ENCODE measurements at places on chromosomes 1 and 21.

DNA sequence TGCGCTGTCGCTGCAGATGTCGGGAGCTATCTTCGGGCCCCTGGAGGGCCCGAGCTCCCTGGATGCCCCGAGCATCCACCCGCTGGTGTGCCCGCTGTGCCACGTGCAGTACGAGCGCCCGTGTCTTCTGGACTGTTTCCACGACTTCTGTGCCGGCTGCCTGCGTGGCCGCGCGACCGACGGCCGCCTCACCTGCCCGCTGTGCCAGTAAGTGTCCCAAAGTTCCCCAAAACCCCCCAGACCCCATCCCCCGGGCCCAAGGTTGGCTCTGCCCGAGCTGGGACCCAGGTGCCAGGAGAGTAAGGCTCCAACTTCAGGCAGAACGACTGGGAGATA is 569 bp downstream of the RNF207 start:
- DNase-seq: no peak

- DNase-seq: no peak
Observed at GRCh38 chr1:234478481-234479309, at the start of gene TARBP1. Gene TARBP1 (minus strand): TSS chr1:234479179. CDS start chr1:234479103, 76 bp downstream.

GRCh38 chr1:161111117-161111516 is 6.7 kb downstream of the PFDN2 start:
- no peak for DNase-seq

DNA sequence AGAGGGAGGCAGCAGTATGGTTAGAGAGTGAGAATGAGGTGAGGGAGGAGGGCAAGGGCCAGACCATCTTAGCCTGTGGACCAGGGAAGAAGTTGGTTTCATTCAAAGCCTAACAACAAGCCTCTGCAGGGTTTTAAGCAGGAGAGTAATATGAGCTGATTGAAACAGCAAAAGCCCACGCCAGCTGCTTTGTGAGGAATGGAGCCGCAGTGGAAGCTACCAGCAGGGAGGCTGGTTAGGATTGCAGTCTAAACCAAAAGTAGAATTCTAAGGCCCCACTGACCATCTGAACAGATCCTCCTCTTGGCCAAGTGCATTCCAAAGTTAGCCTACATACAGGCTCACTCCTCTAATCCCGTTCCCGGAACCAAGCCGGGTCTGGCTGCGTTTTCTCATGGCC is 44.8 kb downstream of the OLFML3 start:
- DNase-seq: no peak

- no peak for DNase-seq
Observed at GRCh38 chr21:40769231-40769630, 77.7 kb downstream of the DSCAM start.

GRCh38 chr1:191125950-191126349 is 648.3 kb upstream of the BRINP3 start:
- no peak for DNase-seq

- DNase-seq: no peak
Observed at GRCh38 chr1:202228484-202229122, 35.0 kb downstream of the LGR6 start.

GRCh38 chr1:44747878-44748277 is 8.2 kb downstream of the KIF2C start:
- no peak for DNase-seq

- DNase-seq: no peak
Observed at GRCh38 chr1:205813755-205814058, 709 bp upstream of the SLC41A1 start.

- no peak for DNase-seq
Observed at GRCh38 chr21:45456584-45457160, 51.7 kb downstream of the COL18A1 start.

DNA sequence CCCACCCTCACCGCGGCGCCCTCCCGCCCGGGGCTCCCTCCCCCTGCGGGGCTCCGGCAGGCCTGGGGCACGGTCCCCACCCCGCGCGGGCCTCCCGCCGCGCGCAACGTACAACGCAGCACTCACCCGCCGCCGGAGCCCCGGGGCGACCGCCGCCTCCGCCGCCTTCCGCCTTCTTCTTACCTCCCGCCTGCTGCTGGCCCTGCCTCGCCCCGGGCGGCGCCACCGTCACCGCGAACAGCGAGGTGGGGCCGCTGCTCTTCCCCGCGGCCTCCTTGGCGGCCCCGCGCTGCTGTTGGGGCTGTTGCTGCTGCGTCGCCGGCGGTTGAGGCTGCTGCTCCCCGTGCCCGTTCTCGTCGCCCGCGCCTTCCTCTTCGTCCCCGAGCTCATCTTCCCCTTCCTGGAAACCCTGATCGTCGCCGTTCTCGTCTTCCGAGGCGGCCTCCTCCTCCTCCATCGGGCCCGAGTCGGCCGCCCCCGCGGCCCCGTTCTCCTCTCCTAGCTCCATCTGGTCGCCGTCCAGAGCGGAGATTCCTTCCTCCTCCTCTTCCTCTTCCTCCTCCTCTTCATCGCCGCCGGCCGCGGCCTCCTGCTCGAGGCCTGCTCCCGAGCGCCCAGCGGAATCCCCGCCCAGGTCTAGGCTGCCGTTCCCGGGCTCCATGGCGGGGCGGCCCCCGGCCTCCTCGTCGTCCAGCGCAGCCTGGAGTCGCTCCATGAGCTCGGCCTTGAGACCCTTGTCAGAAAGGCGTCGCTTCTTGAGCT is 671 bp downstream of the HNRNPU start:
- no peak for DNase-seq

DNA sequence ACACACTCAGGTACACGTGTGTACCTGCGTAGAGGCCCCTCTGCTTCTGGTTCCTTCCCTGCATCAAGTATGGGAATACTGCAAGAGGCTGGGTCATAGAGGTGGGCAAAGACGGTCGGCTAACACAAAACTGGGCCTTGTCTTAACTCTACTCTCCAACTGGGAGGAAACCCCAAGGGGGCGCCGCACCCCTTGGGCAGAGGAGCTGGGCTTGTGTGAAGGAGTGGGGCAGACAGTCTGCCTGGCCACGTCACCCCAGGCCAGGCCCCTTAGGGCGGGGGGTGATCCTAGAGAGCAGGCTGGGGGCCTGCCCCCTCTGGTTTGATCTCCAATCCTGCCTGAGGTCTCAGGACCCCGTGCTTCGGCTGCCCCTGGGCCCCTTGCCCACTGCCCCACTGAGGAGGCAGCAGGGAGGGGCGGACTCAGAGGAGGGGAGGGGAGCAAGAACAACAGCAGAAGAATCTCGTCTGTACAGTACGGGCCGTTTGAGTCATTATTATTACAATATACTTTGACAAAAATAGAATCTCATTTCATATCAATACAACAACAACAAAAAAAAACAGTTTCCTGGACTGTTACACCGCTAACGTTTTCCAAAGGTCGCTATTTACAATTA is 34.7 kb downstream of the MEF2D start:
- DNase-seq: no peak

GRCh38 chr21:37005548-37006485 is 685 bp upstream of the RIPPLY3 start:
- DNase-seq: no peak

- DNase-seq: no peak
Observed at GRCh38 chr1:12141163-12141850, 25.5 kb upstream of the TNFRSF1B start.

GRCh38 chr1:29532751-29533150 is 296.4 kb downstream of the PTPRU start:
- no peak for DNase-seq

GRCh38 chr21:27112186-27112585 is 145.3 kb upstream of the ADAMTS5 start:
- DNase-seq: no peak

GRCh38 chr1:179095924-179096323 is 14.1 kb downstream of the TOR3A start:
- DNase-seq: no peak

- peak; percentile 29 for DNase-seq
Observed at GRCh38 chr1:203475012-203475981, at the start of gene PRELP. Gene PRELP (plus strand): TSS chr1:203475806. CDS start chr1:203483185, 7,379 bp downstream.

DNA sequence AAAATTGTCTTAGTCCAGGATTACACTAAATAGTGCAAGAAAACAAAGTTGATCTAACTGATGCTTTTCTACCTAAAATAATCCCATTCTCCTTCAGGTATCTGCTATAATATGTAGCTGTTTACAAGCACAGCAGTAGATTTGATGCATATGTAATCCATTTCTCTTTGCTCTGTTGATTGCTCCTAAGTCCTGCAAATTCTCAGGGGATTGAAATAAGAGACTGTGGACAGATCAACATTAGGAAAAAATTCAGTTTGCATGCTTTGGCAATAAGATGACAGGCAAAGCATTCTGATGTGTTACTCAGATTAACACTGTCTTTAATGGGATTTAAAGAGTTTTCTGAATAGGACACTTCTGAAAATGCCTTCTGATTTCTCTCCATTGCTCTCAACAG is 34.7 kb downstream of the RNF11 start:
- DNase-seq: no peak

- DNase-seq: no peak
Observed at GRCh38 chr1:49527606-49528305, 496.0 kb downstream of the AGBL4 start.

DNA sequence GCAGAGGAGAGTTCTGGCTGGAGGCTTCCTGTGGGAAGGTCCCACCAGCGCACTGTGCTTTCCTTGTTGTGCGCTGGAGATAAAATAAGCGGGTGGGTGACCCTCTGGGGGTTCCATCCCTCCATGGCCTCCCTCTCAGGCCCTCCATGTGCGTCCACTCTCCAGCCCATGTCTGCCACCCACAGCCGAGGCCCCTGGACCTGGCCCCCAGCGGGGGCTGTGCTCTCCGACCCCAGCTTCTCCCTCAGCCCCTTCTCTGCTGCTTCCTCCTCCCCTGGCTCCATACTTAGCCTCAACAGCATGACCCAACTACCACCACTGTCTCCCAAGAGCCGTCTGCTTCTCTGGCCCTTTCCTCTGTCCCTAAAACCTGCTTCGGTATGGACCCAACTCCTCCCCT is 61.4 kb downstream of the GNG4 start:
- DNase-seq: no peak

DNA sequence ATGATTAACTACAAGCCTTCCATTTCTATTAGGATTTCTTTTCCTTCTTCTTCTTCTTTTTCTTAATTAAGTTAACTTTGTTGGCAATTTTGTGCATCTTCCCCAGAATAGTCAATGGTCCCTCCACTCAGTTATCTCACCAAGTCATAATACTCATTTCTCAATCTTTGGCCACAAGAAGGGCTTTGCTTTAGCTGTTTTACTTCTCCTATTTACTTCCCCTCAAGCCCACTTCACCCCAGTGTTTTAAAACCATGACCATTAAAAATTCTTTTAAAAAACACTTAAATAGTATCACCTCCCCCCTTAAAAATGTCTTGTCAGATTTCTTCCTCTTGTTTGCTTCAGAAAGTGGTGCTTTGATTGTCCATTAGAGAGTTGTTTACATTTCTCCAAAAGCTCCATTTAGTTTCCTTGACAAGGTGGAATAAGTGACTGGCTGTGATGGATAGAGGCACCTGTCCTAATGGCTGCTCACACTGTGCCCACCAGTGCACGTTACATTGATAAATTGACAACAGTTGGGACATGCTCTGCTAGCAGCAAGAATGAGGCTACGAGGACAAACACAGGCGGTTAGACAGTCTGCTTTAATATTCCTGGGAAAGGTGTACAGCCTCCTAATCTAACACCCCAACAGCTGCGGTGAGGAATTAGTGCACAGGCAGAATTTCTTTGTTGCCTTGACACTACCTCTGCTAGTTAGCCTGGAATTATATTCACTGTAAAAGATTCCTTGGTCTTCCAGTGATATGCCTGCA is 354.7 kb downstream of the LMO4 start:
- no peak for DNase-seq

DNA sequence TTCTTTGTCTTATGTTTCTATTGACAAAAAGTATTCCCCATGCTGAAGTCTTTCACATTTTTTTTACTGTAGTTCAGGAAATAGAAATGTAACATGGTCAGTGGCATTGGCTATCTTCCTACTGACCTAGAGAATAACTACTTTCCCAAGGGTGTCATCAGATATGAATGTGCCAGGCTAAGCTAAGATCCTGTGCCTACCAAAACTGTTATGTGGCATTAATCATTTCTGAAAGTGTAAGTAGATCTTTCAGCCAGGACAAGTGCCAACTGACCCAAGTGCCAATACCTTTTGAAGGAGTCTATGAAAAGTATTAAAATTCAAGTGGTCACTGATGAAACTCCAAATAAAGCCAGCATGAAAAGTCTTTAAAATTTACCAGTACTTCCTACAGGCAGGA is 165.3 kb downstream of the TNFSF18 start:
- no peak for DNase-seq

- no peak for DNase-seq
Observed at GRCh38 chr1:23779826-23780371, 1.7 kb downstream of the PITHD1 start.

DNA sequence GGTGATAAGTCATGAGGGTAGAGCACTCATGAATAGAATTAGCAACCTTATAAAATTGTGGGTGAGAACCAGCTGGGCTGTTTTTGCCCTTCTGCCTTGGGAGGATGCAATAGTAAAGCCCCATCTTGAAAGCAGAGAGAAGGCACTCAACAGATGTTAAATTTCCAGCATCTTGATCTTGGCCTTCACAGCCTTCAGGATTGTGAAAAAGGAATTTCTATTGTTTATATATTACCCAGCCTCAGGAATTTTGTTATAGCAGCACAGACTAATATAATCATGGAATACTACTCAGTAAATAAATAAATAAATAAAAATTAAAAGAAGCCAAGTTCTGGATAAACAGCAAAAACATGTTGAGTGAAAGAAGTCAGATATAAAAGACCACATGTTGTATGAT is 175.2 kb downstream of the KCNT2 start:
- DNase-seq: no peak

GRCh38 chr1:215001419-215002021 is 81.0 kb upstream of the KCNK2 start:
- DNase-seq: no peak

DNA sequence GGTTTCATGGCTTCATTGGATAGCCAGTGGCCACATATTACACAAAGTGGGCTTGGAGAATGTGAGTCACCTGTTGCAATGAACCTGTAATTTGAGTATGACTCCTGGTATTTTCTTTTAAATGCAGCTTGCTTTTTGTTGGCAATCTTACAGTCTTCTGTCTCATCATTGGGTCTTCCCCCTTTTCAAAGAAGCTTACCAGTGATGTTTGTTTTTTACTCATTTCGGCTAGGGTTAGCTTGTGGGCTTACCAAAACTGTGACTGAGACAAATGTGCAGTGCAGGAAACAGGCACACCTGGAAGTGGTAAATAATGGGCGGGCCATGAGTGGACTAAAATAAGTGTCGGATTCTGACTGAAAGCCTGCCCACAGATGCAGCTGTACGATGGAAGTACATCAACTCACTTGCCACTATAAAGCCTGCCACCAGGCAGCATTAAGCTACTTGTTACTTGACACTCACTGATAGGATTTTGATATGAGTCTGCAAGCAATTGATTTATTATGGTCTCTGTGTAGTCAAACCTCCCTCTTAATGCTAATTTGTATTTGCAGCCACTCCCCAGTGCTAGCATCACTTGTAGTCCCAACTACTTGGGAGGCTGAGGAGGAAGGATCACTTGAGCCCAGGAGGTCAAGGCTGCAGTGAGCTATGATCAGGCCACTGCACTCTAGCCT is 4.2 kb downstream of the HHAT start:
- no peak for DNase-seq

DNA sequence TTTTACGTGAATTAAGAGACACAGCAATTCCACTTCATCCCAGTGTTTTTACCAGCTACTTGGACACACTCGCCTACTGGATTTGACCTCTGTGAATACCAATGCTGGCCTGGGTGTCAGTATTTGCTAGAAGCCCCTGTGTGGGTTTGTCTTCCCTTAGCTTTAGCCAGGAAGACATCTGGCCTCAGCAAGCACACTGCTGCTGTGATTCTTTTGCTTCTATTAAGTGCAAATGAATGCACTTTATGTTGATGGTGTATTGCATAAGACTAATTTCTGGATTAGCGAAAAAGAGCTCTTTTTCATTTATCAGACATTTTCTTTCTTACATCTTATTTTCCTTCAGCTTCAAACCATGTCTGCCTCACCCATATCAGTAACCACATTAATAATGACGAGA is 140.0 kb downstream of the CHRM3 start:
- no peak for DNase-seq

All from AG09309 (cell line).